ENCODE measurements at places on chromosomes 3 and 15.
A peak's percentile ranks its signal among the peaks of the same experiment; 100 is the strongest.

DNA sequence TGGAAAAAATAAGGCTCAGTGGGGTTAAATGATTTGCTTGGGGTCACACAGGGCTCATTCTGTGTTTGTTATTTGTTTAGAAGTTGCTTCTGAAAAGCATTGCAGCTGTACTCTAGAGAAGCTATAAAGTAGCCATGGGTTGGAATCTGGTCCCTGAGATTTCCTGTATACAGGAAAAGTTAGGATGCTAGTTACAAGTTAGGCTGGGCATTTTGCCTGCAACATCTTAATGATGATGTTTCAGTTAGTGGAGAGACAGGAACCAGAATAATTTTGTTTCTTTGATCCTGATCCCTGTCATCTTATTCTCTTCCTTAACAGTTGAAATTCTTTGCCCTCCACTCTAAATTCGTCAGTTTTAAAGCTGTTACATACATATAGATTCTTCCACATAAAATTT lies 445.3 kb downstream of the OTOL1 start:
- DNase-seq = no peak

DNA sequence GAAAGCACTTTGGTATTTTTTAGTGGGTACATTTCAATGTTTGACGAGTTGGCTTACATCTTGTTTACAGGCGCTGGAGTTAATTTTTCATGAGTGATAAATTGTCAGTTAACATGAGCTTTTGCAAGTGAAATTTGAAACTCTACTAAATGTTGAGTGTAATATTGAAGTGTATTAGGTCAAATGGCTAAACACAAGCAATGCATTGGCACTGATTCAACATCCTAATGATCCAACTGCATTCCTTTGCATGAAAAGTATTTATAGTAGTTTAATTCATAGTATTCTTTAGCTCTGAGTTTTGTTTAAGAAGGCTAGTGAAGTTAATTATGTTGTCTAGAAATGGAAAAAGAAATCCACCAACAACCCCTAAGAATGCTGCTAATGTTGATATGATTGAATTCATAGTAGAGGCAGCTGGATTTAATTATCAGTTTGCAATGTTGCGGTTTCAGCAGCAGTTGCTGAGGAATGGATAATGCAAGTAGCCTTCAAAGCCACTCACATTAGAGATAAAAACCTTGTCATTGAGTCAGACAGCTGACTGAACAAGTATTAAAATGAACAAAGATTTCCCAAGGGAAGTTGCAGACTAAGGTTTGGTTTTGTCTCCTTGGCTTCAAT lies 245.6 kb upstream of the GOLIM4 start:
- DNase-seq = no peak

DNA sequence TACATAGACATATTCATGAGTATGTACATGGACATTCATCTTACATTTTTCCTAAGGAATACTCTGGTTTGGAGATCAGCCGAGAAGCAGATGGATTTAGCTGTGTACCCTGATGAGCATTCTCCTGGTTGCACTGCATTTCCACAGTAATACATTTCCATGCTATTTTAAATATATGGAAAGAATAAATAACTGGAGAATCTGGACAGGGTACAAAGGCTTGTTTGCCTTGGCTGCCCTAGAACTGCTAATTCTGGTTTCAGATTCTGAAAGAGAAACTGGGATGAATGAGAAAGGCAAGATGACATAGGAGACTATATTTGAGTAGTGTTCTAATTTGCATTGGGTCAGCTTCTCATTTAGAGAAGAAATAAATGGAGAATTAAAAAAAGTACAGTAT lies 190.8 kb upstream of the FAM3D start:
- DNase-seq = no peak

GRCh38 chr3:3200632-3201212 lies 21.2 kb upstream of the CRBN start:
- no peak for DNase-seq

DNA sequence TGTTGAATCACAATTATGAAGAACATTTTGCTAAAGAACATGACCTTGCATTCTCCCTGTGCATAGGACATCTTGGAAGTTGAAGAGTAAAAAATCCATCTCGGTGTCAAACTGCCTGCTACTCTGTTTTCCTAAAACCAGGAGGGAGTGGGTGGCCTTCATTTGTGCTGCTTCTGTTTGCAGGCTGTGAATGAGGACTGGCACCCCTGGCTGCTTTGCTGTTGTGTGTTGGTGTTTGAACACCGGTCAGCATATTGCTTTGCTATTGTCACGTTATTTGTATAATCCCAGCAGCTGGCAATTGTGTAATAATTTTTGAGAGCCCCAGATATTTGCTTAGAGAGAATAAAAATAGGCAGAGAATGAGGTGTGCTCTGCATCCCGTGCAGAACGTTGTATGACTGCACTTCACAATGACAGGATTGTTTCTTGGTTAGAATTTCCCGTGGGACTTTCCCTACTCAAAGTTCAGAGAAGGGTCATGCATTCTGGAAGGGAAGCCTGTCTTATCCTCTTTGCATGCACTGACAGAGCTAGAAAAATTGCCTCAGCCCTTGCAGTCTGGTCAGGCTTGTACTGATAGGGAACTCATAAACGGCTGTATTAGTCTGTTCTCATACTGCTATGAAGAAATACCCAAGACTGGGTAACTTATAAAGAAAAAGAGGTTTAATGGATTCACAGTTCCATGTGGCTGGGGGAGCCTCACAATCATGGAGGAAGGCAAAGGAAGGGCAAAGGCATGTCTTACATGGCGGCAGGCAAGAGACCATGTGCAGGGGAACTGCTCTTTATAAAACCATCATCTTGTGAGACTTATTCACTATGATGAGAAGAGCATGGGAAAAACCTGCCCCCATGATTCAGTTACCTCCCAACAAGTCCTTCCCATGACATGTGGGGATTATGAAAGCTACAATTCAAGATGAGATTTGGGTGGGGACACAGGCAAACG lies 16.3 kb downstream of the SV2B start:
- DNase-seq = no peak

- no peak for DNase-seq
Measured at GRCh38 chr15:59185725-59186124, 20.9 kb upstream of the LDHAL6B start.

GRCh38 chr3:141227752-141228151 lies 3.9 kb upstream of the PXYLP1 start:
- DNase-seq = no peak

DNA sequence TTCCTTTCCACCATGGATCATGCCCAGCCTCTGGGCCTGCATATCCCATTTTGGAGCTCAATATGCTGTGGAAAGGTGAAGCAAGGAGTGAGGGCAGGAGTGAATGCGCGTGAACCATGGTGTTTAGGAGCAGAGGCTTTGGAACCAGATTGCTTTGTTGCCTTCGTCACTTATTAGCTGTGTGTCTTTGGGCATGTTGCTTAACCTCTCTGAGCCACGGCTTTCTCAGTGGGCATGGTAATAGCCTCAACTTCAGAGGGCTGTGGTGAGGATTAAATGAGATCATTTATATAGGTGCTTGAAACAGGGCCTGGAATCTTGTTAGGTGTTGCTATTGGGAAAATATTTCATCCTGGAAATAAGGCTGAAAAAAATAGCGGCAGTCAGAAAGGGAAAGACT lies 129.7 kb downstream of the WNT7A start:
- DNase-seq = no peak

GRCh38 chr3:43191116-43191515 lies 85.2 kb upstream of the POMGNT2 start:
- DNase-seq = no peak

DNA sequence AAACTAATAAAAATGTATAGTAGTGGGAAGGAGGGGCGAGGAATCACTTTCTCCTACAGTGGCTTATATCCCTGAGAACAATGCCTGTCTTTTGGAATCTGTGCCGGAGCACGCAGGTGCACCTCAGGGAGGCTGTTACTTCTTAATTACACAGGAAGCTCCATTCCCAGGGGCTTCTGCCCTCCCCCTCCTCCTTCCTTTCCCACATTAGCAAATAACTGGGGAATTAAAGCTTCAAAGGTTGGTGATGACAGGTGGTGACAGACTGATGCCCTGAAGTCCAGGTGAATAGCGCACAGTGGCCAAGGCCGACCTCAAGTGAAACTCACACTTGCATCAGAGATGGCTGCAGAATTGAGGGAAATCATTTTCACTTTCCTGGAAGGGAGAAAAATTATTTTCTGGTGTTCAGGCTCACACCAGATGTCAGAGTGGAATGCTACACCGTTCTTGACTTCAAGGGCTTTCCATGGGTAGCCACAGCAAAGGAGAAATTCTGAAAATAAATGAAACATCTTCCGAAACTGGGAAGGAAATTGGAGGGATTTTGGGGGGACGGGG lies 3.7 kb downstream of the GRAMD2A start:
- no peak for DNase-seq

- no peak for DNase-seq
Measured at GRCh38 chr3:139241783-139242182, 102.0 kb upstream of the MRPS22 start.

DNA sequence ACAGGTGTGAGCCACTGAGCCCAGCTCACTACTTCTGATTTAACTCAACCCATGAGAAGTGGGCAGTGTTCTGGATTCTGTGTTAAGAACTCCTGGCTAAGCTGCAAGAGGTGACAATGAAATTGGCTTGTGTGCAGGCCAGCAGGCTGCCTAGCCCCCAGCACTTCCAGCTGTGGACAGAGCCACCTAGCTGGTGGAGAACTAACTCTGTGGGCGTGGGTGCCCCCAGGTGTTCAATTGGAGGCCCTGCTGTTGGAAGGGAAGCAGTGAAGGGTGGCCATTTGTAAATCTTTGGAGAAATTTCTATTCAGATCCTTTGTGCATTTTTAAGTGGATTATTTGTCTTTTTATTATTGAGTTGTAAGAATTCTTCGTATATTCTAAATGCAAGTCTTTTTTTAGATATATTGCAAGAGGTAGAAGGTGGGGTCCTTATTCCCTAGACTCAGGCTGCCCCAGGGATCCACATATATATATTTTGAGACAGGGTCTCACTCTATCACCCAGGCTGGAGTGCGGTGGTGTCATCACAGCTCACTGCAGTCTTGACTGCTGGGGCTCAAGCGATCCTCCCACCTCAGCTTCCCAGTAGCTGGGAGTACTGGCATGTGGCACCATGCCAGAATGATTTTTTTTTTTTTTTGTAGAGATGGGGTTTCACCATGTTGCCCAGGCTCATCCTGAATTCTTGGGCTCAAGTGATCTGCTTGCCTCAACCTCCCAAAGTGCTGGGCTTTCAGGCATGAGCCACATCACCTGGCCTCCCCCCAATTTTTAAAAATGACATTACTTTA lies 7.2 kb upstream of the SCAMP5 start:
- no peak for DNase-seq

- peak; percentile 60 for DNase-seq
Measured at GRCh38 chr3:65170390-65171042, 482.7 kb upstream of the ADAMTS9 start.

DNA sequence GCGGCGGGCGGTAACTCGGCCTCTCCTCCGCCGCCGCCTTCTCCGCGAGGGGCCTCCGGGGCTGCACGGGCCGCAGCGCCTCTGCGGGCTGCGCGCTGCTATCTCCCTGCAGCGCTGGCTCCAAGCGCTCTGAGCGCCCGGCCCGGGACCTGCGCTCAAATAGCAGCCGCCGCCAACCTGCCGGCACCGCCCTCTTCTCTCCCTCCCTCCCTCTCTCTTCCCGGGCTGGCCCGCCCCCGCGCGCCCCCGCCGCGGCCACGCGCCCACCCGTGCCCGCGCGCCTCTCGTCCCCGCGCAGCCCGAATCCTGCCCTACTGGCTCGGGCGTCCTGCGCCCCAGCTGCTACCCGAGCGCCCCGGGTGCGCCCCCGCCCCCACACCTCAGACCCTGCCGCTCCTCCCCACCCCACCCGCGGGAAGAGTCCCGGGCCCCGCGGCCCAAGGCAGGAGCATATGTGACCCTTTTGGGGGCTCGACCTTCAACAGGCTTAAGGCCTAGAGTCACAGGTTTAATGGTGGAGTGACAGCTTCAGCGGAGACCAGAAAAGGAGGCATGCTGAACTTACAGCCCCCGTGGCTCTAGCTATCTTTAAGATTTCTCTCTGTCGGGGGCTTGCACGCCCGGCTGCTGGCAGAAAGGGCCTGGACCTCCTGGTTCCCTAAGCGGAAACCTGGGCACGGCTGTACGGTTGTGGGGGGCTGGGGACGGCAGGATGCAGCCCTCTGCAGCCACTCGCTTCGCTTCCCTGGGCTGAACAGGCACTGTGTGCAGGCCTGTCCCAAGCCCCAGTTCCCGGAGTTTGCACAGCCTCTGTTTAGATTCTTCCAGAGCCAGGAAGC lies at the start of gene CACNA2D2:
Gene CACNA2D2, minus strand, starts transcription at position 131 of the 839 bp plus-strand sequence. CDS start 211 bp downstream, outside the sequence.
- DNase-seq = peak; percentile 56

GRCh38 chr3:117611211-117611610 lies 901.6 kb downstream of the TUSC7 start:
- DNase-seq = no peak

DNA sequence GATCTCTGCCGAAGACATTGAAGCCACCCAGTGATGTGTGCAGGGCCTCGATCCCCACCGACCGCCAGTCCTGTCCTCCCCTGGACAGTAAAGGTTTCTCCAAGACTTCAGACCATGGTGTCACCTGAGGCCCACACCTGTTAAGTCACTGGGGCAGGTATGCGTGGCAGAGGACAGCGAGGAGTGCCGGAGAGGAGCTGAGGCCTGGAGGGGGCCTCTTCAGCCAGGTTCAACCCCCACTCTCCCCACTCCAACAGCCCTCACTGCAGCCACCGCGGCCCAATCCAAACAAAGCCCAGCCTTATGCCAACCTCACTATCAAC lies 2.4 kb downstream of the GOLGA8B start:
- DNase-seq = no peak

DNA sequence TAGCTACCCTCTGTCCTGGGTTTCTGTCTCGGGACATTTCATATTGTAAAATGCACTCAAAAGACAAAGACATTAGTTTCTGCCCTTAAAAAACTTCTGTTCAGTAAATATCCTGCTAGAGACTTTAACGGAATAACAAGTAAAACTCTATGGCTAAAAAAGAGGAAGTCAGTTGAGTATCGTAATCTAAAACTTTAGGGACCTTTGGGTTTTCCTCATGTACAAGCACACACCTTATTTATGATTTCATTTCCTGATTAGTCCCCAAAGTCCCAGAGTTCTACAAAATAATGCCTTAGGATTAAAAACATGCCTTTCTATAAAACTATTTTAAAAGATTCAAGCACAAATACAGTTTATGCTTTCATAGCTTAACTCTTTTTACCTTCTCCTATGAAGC lies 585.9 kb downstream of the UNC13C start:
- no peak for DNase-seq

- no peak for DNase-seq
Measured at GRCh38 chr3:5349343-5349742, 161.8 kb downstream of the EDEM1 start.

GRCh38 chr3:40876009-40876408 lies 323.3 kb upstream of the CTNNB1 start:
- DNase-seq = no peak

DNA sequence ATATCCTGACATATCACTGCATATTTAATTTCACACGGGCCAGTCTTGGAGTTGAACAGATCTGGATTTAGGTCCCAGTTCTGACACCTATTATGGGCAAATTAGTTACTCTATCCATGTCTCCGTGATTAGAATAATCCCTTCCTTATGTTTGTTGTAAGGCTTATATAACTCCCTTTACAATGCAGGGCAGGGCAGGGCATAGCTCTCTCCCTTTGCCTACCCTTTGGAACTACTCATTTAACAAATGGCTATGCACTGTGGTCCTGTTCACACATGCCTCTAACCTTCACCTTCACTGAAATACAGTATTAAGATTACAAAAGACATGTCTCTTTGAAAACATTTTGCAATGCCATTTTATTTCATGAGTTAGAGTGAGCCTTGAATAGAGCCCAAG lies 24.8 kb upstream of the ATP13A5 start:
- DNase-seq = no peak

GRCh38 chr15:91243826-91244225 lies 143.8 kb downstream of the SV2B start:
- DNase-seq = no peak

Measured in left lobe of liver (tissue), 2 donors.